ENCODE measurements at places on chromosomes 2 and 18.
A peak's percentile ranks its signal among the peaks of the same experiment; 100 is the strongest.

- DNase-seq, result no peak
These were observed 276.9 kb upstream of the CHAC2 start for GRCh38 chr2:53490659-53491058.

DNA sequence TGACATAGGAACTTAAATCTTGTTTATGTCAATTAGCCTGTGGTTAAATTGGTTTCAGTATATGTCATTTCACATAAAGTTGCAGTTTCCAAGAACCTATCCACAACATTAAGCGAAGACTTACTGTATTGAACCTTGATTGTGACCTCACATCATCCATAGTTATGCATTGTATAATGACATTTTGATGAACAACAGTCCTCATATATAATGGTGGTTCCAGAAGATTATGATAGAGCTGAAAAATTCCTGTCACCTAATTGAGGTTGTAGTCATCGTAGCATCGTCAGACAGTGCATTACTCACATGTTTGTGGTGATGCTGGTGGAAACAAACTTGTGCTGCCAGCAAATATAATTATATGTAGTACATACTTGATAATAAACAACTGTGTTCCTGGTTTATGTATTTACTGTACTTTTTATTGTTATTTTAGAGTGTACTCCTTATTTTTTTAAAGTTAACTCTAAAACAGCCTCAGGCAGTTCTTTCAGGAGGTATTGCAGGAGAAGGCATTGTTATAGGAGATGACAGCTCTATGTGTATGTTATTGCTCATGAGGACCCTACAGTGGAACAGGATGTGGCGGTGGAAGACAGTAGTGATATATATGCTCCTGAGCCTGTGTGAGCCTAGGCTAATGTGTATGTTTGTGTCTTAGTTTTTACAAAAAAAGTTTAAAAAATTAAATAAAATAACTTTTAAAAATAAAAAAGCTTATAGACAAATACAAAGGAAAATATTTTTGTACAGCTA lies 56.6 kb downstream of the UBE2E3 start:
- peak; percentile 7 for DNase-seq

GRCh38 chr2:168009900-168010299 lies 237.5 kb downstream of the STK39 start:
- DNase-seq, result no peak

DNA sequence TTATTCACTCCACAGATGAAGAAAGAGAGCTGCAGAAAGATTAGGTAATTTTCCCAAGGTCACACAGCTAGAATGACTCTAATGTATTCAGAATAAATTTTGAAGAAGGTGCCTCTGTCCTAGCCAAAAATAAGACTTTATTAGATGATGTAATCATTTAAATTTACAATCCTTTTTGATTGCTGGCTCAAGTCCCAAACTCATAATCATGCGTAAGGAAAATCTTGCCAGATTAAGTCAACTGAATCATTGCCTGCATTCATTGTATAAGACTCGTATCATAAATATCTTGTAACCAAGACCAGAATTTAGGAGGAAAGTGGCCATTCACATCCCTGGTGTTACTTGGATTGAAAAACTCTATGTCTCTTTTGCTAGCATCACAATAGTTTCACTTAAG lies 53.1 kb upstream of the STK39 start:
- DNase-seq, result no peak

- DNase-seq, result no peak
These were observed 8.6 kb downstream of the CYS1 start for GRCh38 chr2:10071595-10071994.
